Fibroblast of skin of back (primary cell): ENCODE measurements at places on chromosomes 2 and 18.

DNA sequence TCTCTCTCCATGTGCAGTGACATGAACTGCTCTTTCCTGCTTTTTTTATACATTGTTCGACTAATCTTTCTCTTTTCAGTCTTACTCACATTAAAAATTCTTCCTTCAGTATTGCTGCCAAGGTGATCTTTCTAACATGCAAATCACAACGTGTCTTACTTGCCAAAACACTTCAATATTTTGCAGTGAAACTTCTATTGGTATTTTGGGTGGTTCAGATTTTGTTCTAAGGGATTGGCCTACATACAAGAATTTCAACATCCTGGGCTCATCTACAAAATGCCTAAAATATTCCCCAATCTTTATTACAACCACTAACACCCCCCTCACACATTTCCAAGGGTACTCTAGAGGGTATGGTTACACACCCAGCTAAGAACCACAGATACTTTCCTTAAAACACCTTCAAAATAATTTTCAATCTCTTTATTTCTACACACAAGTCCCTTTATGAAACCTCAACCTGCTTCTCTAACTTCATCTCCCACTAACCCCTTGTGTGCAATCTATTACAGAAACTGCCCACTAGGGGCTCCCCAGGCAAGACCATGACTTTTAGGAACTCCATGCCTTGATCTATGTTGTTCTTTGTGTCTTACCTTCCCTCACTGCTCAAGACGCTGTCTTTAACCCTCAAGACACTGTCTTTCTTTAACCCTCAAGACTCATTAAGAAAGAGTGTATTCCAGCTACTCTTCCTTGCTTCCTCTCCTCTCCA, 50.9 kb downstream of the COL3A1 start:
- no peak for DNase-seq

- no peak for DNase-seq
These were observed 297.6 kb downstream of the TMX3 start for GRCh38 chr18:68417166-68417799.

GRCh38 chr2:60858897-60859311, 22.5 kb upstream of the REL start:
- no peak for DNase-seq

DNA sequence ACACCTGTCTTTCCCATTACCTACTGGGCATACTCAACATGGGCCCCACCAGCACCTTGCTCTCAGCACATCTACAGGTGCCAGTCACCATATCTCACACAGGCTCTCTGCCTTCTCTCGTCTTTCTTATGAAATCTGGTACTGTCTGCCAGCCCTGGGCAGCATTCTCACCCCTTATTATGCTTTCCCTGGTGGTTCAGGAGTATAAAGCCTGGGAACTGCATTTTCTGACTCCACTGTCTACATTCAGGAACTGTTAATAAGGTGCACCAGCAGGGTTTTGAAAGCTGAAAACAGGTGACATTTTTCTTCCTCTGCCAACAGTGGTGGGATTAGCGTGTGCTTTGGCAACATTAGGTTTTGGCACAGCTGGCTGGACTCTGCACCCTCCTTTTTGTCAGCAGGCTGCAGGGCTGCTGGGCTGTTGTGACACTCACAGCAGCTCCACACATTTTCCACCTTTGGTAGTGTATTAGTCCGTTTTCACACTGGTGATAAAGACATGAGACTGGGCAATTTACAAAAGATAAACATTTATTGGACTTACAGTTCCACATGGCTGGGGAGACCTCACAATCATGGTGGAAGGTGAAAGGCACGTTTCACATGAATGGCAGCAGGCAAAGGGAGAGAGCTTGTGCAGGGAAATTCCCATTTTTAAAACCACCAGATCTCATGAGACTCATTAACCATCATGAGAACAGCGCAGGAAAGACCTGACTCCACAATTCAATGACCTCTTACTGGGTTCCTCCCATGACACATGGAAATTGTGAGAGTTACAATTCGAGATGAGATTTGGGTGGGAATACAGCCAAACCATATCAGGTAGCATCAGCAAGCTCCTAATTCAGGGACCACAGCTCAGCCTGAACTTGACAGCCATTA, 343.1 kb upstream of the LYPD1 start:
- DNase-seq: no peak

GRCh38 chr2:197672371-197672893, 3.0 kb downstream of the RFTN2 start:
- no peak for DNase-seq
